ENCODE measurements at places on chromosomes 5 and 9. TPM values are rescaled to one million over a fixed set of nuclear protein-coding genes. Genes with fewer than 3 reads are reported as not detected.

FOXD1 gene
- not detected for polyA plus RNA-seq

PCDHB10 gene
- polyA plus RNA-seq = 7.5 TPM

DMAC1 gene
- polyA plus RNA-seq = 65.8 TPM

DNA sequence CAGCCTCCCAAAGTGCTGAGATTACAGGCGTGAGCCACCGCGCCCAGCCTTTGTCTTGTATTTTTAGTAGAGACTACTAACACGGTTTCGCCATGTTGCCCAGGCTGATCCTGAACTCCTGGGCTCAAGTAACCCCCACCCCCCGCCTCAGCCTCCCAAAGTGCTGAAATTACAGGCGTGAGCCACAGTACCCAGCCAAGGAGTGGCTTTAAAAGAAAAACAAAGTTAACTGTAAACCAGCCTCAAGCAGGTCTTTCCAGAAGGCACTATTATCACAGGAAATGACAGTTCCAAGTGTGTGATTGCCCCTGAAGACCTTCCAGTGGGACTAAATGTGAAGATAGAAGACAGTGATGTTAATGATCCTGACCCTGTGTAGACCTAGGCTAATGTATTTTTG lies 31.1 kb downstream of the SIL1 start:
- no peak for DNase-seq

DNA sequence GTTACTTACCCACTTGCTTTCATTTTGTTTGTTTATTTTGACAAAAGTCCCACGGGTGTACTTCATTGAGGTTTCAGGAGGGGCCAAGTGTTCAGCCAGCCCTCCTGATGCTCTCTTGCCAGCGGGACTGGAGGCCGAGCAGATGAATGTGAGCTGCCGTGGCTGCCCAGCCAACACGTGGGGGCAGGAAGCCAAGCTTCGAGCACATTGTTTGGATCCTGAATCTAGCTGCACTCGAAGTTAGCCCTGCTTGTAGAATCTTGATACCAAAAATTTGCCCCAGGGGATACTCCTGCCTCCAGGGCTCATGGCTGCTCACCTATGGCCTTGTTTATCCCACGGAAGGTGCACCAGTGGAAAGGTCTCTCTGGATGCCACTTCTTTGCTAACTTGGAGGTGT lies 49.3 kb downstream of the RASGEF1C start:
- no peak for DNase-seq

DEPDC1B gene
- 25.1 TPM for polyA plus RNA-seq
